ENCODE measurements at places on chromosomes 3 and 15.
A peak's percentile ranks its signal among the peaks of the same experiment; 100 is the strongest.

DNA sequence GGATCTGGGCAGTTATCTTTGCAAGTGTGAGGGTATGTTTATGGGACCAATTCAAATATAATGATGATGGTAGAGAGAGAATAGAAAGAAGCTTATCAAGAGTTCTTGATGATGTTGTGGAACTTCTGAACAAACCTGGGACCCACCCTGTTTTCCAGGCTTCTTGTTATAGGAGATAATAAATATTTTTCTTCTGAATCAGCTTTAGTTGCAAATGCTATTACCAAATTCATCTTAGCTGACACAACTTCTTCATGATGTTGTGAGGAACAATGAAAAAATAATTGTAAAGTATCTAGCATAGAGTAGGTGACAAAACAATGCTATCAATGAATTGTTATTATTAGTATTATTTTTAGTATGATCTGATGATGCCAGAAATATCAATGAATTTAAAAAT lies 43.5 kb upstream of the PTX3 start:
- no peak for DNase-seq

DNA sequence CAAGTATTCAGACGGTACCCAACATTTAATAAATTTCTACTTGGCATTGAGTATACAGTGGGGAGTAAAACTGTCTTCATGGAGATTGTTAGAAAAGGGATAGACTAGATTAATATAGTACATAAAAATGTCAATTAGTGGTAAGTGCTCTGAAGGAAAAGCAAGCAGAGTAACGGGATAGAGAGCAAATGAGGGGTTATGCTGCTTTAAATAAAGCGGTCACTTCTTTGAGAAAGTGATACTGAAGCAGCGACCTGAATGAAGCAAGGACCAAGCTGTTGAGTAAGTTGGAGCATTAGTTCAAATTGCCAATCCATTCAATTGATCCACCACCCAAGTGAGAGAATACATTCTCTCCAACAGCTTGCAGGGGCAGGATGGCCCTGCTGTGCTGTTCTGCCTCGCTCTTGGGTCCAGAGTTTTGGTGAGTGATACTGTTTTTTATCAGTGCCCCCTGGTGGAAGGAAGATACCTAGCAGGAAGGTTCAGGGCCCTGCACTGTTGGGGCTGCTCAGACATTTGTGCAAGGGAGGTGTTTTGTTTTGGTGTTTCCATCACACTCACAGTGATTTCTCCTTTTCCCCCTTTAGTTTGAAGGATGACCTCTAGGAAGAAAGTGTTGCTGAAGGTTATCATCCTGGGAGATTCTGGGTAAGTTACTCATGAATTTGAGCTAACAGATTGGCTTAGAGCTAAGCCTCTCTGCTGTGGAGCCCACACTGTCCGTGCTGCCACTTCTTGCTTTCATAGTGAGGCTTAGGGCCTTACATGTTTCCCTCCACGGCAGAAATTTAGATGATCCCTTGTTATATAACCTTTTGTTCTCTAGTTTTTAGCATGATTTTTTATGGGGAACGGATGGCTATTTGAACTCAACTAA lies 69.0 kb downstream of the RAB7A start:
- peak; percentile 38 for DNase-seq

DNA sequence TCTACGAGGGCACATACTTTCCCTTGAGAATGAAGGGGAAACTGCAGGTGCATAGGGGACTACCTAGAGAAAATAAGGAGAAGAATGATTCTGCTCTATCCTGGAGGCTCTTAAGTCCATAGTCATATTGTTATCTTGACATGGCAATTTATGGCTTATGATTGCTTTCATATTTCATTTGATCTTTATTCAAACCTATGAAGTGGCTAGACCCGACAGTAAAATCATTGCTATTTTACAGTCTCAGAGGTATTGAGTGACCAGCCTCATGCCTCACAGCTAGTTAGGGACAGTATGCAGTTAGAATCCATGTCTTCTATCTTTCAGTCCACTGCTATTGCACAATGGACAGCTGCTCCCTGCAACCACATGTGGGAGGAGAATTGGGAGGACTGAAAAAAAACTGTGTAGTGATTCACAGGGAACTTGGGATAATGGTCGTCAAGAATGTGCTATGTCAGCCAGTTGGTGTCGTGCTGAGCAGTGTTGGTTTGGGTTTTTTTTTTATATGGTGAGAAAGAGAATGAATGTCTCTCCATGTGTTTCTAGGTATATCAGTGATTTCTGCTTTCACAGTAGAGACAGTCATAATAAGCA lies 63.2 kb upstream of the SPPL2A start:
- no peak for DNase-seq

- no peak for DNase-seq
Measured at GRCh38 chr15:55026381-55026780, 170.4 kb downstream of the RSL24D1 start.

DNA sequence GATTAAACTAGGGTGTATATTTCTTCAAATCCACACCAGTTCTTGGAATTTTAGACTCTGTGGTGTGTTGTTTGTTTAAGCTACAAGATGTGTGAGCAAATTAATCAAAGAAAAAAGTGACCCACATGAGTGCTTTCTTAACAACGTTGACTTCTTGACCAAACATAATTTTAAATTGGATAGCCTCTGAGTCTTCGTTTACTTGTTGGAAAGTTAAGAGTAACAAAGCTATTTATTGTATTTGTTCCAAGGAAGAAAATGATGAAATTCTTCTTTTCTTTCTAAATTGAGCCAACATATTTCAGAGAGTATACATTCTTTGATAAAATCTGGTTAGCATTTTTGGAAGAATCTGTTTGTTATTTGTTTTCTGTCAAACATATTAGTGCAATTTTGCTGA lies 99.9 kb upstream of the IGSF10 start:
- DNase-seq, result no peak

DNA sequence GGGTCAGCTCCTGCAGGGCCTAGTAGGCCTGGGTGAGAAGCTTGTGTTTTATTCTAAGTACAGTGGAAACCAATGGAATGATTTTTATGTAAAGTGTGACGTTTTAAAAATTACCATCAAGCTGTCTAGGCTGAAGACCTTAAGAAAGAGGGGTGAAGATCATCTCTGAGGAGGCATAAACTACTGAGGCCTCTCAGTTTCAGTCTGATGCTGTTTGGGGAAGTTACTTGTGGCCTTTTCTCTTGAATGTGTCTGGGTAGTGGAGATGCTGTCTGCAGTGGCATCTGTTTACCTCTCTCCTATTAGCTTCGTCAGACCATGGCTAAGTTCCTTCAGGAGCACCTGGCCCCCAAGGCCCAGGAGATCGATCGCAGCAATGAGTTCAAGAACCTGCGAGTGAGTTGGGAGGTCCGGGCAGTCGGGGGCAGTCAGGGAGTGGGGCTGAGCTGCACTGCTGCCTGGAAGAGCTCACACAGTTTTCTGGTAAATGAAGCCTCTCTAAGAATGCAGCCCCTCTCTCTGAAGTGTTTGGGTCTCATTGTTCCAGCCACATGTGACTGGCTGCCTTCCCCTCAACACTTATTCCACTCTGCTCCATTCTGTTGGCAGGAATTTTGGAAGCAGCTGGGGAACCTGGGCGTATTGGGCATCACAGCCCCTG lies 1.9 kb downstream of the IVD start:
- DNase-seq, result no peak

DNA sequence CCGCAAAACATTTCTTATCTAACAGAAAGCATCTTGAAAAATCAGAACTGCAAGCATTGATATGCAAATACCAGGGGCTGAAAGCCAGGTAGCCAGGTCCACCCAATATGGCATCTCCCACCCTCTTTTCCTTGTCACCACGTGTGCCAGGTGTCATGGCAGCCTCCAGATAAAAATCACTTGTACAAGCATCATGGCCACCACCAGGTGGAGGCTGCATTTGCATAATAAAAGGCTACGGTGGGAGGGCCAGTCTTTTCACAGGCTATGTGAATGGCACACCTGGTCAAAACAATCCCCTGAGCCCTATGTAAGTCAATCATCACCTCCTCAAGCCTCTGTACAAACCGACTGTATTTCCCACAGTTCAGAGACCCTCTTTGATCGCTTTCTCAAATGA lies 1233.1 kb upstream of the ALCAM start:
- DNase-seq, result no peak
